ENCODE measurements at places on chromosomes 11 and 22.

DNA sequence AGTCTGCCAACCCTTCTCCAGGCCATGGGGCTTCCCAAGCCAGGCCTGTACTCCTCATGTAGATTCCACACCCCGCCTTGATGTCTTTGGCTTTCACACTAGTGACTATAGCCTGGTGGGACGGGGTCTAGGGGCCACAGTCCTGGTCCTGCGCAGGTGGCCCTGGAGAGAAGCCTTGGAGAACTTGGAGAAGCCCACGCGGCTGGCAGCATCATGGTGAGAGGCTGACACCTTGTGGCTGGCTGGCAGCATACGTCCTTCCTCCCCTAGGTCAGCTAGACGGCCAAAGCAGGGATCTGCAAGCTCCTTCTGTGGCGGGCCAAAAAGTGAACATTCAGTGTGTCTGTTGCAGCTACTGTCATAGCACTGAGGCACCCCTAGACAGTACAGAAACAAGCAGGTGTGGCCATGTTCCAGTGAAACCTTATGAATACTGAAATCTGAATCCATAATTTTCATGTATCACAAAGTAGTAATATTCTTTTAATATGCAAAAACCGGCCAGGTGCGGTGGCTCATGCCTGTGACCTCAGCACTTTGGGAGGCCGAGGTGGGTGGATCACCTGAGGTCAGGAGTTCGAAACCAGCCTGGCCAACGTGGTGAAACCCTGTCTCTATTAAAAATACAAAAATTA lies 42.0 kb downstream of the FAM83F start:
- no peak for DNase-seq

DNA sequence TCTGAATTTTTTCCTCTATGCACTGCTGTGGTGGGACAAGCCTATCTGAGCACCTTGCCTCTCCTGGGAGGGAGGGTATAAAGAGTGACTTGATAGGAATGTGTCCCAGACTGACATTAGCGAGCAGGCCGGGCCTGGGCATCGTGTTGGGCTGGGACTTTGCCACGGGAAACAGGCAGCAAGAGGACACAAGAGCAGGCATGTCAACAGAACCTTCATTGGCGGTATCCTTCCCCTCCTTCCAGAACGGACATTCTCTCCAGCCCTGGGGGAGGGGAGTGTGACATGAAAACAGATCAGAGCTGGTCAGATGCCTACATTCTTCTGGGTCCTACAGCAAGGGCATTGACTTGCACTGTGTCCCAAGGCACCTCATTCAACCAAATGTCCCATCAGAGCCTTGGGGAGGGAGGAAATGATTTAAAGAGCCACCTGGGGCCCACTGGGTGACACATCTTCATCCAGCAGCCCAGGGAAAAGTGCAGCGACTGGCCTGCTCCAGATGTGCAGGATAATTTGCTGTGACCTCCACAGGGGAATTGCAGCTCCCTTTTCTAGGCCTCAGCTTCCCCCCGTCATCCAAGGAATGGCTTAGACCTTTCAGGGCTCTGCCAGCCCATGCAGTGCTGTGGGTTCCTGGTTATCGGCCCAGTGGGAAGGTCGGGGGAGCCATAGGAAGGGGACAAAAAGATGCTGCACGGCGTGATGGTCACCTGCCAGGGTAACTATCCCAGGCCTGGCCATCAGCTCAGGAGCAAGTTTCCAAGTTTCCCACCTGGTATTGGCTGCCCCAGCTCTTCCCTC lies 21.8 kb upstream of the UVRAG start:
- no peak for DNase-seq

- no peak for DNase-seq
Observed at GRCh38 chr11:115364896-115365295, 139.3 kb downstream of the CADM1 start.

- DNase-seq: no peak
Observed at GRCh38 chr11:1323774-1324173, 14.3 kb upstream of the TOLLIP start.

DNA sequence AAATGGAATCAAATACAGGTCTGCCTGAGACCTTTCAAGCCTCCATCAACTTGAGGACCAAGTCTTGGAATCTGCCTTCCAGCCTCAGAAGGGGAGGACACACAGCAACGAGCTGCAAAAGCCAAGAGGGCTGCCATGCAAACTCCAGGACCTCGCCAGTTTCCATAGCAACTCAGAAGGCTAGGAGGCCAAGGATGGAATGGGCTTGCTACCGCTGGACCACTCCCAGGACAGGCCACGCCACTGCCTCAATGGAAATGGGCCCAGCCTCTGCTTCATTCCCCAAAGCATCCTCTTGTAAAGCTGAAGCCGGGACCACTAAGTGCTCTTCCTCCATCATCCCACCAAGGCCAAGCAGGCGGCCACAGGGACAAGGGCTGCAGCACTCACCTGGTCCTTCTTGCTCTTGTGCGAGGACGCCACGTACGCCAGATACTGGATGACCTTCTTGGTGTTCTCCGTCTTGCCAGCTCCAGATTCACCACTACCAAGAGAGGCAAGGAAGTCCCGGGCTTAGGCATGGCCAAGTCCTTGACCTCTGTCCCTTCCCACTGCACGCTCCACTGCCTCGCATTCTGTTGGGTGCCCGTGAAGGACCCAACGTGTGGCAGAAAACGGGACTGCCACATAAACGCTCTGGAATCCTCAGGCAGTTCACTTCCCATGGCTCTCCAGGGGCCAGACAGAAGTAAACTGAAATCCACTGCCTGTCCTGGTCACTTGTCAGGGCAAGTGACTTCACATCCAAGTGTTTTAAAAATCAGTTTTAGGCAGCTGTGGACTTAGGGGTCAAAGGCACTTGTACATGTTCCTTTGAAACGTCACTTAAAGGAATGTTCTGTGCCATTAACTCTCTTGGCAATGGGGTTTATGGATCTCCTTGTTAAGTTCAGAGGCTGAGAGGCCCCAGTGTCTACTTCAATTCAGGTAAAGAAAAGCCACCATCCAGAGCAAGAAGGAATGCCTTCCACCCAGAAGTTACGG lies 61.3 kb downstream of the MYH9 start:
- DNase-seq: no peak

- DNase-seq: no peak
Observed at GRCh38 chr11:104151404-104152204, 12.3 kb downstream of the PDGFD start.

GRCh38 chr11:77999446-78000030 lies 5.1 kb upstream of the INTS4 start:
- no peak for DNase-seq

DNA sequence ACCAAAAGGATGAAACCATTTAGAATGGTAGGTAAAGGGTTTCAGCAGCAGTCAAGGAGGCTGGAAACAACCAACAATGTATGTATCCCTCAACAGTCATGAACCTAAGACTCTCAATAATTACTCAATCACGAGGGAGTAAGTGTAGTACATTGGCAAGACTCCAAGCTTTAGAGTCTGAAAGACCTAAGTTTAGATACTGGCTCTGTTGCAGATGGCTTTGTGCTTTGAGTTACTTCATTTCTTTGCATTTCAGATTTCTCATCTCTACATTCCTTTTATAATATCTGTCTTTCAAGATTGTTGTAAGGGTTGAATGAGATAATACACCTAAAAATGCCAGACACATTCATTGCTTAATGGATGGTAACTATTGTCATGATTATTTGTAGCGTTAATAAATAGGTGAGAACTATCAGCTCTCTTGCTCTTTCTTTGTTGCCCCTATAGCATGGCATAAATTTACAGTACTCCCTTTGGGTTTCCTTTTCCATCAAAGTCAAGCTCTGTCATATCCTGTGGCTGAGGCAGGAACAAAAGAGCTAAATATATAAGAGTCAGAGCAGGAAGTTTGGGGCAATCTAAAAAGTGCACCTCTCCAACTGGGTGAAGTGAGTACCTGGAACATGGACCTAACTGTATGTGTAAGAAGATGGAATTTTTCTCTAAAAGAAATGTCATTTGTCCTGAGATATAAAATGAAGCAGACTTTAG lies 228.2 kb upstream of the ZC3H12C start:
- DNase-seq: no peak

- no peak for DNase-seq
Observed at GRCh38 chr11:35373284-35373933, 45.9 kb downstream of the SLC1A2 start.

- DNase-seq: no peak
Observed at GRCh38 chr11:77753230-77753629, 67.3 kb downstream of the RSF1 start.

DNA sequence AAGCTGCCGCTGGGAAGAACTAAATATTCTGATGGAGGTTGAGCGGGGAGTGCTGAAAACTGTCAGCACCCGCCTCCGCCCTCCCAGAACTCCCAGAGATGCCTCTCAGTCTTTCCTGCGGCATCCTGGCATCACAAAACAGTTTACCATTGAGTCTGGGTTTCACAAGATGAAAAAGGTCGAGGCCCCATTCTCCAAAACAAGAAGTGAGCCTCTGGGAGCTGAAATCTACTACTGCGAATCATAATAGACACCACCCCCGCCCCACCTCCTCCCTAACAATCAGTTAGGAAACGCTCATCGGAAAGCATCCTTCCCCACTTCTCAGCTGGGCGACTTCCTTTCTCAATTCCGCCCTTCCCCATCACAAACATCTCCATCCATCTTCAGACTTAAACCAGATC lies 1.0 kb downstream of the SUN2 start:
- DNase-seq: no peak
